ENCODE measurements at places on chromosomes 11 and 22. TPM values are rescaled to one million over a fixed set of nuclear protein-coding genes. Genes with fewer than 3 reads are reported as not detected.

SMC1B gene
- 0.50 TPM for total RNA-seq

GRCh38 chr11:74676596-74676995 lies 54.6 kb downstream of the CHRDL2 start:
- DNase-seq = no peak

CARNS1 gene
- total RNA-seq = 0.68 TPM

JOSD1 gene
- 101 TPM for total RNA-seq

GRCh38 chr11:8612522-8612921 lies 18.5 kb upstream of the STK33 start:
- DNase-seq = no peak

- no peak for DNase-seq
Measured at GRCh38 chr22:49119551-49119952, 708.1 kb downstream of the BRD1 start.

DNA sequence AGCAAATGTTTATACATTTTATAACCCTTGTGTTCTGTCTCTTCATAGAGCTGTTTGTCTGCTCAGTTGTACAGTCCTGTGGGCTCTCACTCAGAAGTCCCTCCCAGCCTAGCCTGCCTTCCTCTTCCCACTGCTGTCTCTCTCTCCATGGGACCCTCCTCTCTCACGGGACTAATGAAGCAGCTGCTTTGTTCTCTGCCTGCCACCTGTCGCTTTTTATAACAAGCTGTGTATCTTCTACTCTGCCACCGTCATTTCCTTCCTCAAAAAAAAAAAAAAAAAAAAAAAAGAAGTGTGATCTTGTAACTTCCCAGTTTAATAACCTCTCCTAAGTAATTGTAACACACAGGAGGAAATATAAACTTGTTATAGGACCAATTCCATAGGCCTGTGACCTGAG lies 92.2 kb upstream of the ALKBH3 start:
- DNase-seq = no peak

GRCh38 chr22:47375621-47376321 lies 613.3 kb downstream of the TBC1D22A start:
- no peak for DNase-seq

KCNE3 gene
- not detected for total RNA-seq

TMEM134 gene
- 58.5 TPM for total RNA-seq

- no peak for DNase-seq
Measured at GRCh38 chr22:30178181-30179126, 68.1 kb downstream of the LIF start.

MMP26 gene
- total RNA-seq = not detected

DNA sequence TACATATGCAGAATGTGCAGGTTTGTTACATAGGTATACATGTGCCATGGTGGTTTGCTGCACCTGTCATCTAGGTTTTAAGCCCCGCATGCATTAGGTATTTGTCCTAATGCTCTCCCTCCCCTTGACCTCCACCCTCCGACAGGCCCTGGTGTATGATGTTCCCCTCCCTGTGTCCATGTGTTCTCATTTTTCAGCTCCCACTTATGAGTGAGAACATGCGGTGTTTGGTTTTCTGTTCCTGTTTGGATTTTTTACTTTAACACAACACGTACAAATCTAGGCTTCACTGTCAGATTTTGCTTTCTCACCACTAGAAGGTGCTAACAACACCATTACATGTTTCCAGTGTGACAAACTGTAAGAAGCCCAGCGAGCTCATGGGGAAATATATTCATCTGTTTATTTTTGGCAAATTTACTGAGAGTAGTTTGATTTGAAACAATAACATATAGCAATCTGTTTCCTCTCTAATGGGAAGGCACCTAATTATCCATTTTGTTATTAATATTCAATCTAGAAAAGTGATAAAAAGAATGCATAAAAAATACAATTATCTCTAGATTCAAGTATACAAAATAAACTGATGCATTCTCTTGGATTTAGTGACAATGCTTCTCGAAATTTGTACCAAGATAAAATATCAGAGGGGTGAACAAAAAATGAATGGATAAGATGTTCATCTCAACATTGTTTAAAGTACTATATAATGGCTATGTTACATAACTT lies 23.2 kb upstream of the BIRC3 start:
- DNase-seq = no peak

- DNase-seq = no peak
Measured at GRCh38 chr22:27842669-27843431, 41.3 kb upstream of the MN1 start.

SLC6A5 gene
- total RNA-seq = not detected

IGSF9B gene
- 101 TPM for total RNA-seq

Data from activated T-helper 2 cell treated with anti-CD3 and anti-CD28 coated beads, Interferon-gamma antibody, Interleukin-2, Interleukin-4, amounts not matched to agents 10 μg/mL and 5 μg/mL and 100 μg/mL, durations not matched to agents 14 hours and 24 hours and 36 hours (primary cell).